Fibroblast of lung (primary cell): ENCODE measurements at places on chromosomes 2 and 18.

GRCh38 chr2:227238238-227239237 is 74.1 kb downstream of the COL4A3 start:
- peak; percentile 73 for DNase-seq

DNA sequence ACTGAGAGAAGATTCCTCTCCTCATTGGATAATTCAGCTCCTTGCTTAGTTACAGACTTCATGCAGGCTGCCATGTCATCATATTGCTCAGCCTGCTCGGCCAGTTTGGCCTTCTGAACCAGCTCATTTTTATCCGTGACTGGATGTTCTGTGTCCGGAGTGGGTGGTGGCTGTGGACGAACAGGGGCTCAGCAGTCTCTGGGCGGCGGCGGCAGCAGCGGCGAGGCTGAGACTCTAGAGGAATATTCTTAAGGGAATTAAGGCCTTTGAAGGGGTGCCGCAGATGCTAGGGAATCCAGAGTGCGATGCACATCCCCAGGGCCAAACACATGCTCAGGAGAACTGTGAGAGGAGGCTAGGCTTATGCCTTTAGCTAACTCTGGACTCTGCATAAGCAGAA is 97.9 kb upstream of the GYPC start:
- DNase-seq, result no peak

DNA sequence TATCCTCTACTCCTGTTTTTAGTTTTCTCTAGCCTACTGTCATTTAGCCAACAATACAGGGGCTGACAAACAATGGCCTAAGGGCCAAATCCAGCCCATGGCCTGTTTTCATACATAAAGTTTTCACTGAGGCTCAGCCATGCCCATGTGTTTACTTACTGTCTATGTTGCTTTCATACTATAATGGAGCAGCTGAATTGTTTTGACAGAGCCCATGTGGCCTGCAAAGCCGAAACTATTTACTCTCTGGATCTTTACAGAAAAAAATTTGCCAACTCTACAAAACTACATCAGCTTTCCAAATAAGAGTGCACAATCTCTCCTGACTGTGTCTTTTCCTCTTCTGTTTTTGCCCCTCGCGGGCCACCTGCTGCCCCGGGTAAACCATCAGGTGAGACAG is 24.0 kb downstream of the LGALSL start:
- no peak for DNase-seq

DNA sequence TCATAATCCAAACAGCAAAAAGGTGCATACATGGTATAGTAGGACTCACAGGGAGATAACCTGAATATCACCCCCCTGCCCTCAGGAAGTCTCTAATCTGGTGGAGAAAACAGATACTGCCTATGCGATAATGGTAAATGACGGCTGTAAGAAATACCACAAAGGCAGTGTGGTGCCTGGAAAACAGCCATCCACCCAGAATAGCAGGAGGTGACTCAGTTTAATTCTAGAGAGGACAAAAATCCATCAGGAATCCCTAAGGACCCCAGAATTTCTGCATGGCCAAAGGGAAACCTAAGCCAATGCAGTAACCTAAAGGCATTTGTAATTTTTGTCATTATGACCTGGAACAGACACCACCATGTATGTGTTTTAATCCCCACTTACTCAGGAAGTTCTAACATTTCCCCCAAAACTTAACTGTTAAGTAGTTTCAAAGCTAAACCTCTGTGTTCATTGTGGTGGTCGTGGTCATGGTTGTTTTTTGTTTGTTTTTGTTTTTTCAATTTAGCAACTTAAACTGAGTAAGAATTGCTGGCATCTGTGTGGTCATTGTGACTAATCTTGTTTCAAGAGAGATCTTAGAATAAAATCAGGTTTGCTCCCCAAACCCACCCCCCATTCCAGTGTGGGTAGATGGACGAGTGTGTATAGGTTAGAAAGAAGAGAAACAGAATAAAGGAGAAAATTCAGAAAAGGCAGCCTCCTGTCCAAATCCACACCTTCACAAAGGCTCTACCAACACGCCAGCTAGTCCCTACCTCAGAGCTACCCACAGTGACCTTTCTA is 121.5 kb upstream of the CDCA7 start:
- DNase-seq, result peak; percentile 73

DNA sequence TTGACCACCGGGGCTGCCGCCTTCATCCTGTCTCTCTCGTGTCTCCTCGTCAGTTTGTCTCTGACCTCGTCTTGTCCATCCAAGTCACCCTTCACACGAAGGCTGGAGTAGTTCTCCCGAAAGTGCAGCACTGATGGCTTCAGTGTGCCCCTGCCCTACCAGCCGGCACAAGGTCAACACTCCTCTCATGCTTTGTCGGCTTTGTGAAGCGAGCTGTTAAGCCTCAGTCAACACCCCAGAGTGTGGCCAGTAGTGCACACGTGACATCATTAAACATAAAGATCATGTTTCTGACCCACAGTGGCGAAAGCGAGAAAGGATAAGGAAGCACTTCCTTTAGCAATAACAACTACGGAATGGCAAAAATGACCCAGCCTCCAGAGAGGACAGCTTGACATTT is 23.2 kb downstream of the ACKR3 start:
- DNase-seq, result no peak

DNA sequence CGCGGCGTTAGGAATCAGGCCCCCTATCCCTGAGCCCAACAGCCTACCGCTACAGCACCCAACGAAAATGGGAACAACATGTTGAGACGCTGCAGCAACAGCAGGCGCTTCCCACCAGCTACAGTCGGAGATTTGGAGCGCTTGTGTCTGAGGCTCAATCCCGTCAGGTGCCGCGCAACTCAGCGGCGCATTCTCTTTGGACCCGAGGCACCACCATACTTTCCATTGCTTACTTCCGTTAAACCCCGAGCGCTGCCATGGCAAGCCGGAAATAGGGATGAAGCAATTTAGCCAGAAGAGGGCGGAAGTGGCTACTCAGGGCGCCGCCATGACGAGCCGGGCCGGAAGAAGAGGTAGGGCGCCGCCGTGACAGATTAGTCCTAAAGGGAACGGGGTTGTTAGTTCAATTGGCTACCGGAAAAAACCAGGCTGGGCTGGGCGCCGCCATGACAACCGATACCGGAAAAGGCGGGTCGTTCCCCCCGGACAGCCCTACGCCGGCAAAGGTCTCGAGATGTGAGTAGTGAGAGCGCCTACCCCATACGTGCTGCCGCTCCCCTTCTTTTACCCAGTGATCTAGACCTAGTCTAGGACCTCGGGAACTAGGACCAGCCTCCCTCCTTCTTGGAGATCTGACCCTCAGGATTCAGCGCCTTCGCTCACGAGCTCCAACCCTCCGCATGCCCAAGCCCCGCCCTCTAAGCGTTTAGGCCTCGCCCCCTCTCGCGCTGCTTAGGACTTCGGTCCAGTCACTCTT is at the start of gene CHCHD5:
CHCHD5 (plus strand) TSS at position 476 of the 757 bp plus-strand sequence; CDS start at position 515, 39 bp downstream.
- peak; percentile 97 for DNase-seq

GRCh38 chr2:18477293-18477692 is 83.2 kb downstream of the RDH14 start:
- no peak for DNase-seq

- no peak for DNase-seq
These were observed 526 bp downstream of the CHN1 start for GRCh38 chr2:175004730-175004979.

DNA sequence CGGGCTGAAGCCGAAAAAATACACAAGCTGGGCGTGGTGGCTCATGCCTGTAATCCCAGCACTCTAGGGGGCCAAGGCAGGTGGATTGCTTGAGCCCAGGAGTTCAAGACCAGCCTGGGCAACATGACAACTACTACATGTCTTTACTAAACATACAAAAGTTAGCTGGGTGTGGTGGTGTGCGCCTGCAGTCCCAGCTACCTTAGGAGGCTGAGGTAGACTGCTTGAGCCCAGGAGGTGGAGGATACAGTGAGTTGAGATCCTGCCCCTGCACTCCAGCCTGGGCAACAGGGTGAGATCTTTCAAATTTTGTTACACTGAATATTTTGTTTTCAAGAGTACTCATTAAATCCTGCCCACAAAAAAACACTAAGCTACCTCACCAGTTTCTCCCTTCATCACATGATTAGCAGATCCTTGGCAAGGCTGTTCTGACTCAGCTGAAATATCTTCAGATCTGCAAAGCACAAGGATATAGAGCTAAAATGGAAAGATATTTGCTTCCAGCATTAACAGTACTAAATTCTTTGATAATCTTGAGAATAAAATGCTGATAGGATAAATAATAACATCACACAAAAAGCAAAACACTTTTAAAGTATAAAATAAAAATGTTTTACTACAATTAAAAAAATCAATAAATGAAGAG is 28.2 kb upstream of the MCM6 start:
- DNase-seq, result peak; percentile 39

- no peak for DNase-seq
These were observed 102.4 kb upstream of the STON1 start for GRCh38 chr2:48427552-48427951.

- DNase-seq, result peak; percentile 79
These were observed 168.0 kb upstream of the KLF7 start for GRCh38 chr2:207333599-207334300.

- DNase-seq, result peak; percentile 55
These were observed 104.8 kb upstream of the WDR75 start for GRCh38 chr2:189336276-189336975.

DNA sequence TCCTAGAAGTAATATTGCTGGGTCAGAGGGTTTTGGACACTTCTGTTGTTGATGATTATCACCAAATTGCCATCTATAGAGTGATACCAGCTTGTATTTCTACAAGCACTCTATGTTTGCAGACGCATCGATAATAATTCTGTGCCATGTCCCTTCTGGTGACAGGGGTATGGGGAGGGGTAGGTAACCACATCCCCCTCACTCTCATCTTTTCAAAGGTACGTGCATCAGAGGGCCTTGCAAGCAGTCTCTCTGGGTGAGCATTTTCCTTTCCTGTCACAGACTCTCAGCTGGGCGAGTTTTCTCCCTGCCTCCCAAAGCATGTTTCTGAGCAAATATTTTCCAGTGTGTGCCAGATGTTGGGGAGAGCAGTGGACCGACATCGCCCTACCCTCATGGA is 98.0 kb downstream of the SMAD7 start:
- no peak for DNase-seq

DNA sequence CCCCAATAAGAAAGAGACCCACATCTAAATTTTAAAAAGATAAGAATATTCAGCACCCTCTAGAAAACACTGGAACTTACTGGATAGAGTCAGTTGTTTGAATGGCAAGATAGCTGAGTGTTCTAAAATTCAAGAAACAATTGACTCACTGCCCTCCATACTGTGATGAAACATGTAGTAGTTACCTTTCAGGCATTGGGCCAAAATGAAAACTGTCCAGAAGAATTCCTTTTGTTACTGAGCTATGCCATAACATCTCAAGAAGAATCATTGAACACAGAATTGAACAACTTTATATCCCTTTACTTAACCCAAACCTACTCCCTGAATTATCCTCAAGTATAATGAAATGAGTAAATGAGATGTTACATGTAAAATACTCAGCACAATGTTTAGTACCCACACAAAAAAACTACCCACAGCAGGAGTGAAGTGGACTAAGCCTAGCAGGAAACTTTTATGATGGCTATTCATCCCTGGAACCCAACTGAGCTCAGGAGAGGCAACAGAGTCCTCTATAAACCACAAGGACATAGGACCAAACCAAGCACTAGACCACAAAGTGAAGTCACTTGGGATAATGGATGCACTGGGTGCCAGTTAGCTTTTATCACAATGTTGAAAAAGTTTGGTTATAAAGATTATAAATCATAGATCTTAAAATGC is 32.7 kb downstream of the RBM43 start:
- DNase-seq, result no peak

DNA sequence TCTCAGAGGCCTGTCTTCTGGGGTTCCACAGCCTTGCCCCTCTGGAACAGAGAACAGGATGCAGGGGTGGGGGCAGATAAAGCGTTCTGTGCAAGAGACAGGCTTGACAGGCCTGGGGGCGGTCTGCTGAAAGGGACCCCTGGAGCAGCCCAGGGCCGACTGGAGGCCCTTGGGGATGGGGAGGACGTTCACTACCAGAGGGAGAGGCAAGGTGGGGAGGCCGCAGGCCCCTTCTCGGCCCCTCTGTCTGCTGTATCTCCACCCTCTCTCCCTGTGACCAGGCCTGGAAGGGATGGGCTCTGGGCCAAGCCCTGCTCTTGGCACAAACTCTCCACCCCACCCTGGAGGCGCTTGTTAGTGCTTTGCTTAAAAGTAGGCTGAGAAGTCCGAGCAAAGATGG is 27.3 kb upstream of the INHBB start:
- DNase-seq, result no peak

- no peak for DNase-seq
These were observed 42.4 kb downstream of the IL1RL2 start for GRCh38 chr2:102229141-102229769.

- peak; percentile 70 for DNase-seq
These were observed 207.2 kb downstream of the SLC8A1 start for GRCh38 chr2:40244675-40245074.

GRCh38 chr2:32166115-32166574 is 481 bp downstream of the SLC30A6 start:
- DNase-seq, result no peak

- DNase-seq, result no peak
These were observed 14.6 kb upstream of the LTBP1 start for GRCh38 chr2:32931945-32932709.

DNA sequence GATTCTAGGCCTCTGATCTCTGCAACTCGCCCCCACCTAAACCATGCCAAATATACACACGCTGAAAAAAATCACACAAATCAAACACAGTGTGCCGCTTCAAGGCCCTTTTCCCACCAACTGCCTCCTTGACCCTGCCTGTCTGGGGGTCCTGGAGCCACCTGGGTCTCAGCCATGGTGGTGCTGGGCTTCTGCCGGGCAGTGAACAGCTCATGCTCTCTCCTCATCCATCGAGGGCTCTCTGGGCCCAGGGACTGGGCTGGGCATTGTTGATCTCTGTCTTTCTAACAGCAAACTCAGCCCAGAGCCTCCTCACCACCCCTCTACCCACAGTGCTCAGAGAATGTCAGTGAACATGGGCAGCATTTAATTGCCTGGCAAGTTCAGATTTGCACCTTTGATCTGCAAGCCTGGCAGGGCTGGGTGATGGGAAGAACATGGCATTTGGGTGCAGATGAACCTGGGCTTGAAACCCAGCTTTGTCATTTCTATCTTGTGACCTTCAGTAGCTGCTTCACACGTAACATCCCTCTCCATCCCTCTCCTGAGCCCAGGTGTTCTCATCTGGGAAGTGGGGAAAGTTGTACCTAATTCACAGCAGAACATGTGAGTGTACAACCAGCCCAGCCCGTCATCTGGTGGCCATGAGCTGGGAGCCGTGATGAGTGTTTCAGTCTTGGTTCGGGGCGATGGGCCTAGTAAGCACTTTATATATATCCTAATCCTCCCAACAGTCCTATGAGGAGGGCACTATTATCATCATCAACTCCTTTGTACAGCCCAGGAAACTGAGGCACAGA is 46.1 kb downstream of the SDC1 start:
- DNase-seq, result no peak

DNA sequence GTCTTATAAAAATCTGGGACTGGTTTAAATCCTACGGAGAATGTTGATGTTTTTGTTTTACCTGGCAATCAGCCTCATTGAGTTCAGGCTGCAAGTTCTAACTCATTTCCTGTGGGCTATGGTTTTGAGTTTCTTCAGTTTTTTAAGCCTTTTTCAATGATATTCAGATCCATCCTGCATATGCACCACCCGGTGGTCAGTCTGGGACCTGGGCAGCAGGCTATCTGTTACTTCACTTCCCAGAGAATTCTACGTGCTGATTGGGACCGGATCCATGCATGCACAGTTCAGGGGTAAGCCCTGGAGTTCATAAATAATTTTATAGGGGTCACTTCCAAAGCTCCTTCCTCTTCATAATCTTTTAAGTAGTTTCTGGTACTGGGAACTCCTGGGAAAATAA is 339.2 kb upstream of the HNRNPA3 start:
- DNase-seq, result no peak
